Spleen (tissue), 13 donors: ENCODE measurements at places on chromosomes 7 and 10.

DNA sequence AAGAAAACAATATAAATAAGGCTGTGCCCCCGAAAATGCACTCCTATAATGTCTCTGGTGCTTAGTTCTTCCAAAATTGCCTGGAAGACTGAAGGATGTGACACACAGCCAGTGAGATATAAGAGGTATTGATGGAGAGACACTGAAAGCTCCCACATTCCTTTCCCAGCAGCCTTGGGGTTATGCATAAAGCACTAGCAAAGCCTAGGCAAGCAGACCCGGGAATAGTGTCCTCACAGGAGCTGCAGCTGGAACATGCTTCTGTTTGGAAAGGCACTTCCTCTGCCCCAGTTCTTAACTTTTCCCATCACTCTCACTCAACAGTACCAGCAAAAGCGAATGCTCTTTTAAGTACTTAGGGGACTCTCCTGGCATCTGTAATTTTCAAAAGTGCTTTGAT, 178.0 kb downstream of the AMPH start:
- DNase-seq, result no peak

DNA sequence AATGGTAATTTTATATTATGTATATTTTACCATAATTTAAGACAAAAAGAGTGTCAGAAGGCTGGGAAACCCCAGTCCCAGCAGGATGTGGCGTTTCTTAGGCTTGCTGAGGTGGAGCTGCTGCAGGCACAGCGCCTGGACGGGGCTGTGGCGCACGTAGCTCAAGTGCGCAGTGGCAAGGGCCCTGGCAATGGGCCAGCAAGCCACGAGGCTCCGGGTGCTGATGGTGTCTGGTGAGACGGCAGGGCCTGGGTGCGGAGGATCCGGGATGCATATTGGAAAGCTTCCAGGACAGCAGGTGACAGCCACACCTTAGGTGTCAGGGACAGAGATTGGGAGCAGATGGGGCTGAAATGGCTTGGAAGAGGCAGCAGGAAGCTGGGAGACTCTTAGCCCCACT, 37.2 kb downstream of the CLEC2L start:
- DNase-seq, result peak; percentile 61

DNA sequence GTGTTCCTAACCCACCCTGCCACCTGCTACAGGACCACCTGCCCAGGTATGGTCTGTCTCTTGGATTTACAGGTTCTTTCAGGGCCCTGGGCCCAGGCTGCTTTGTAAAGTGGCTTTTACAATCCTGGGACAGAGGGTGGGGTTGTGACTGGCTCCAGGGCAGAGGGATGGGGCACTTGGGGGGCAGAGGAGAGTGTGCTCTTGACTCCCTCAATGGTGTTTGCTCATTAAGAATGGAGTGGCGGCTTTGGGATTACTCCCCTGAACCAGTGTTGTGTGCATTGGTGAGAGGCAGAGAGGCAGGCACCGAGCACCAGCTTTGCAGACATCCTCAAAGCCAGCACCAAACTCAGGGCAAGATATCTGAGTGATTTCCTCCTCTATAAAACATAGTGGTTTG, 43.5 kb downstream of the VWA2 start:
- peak; percentile 30 for DNase-seq

- DNase-seq, result no peak
Measured at GRCh38 chr10:77422491-77423338, 214.9 kb downstream of the KCNMA1 start.

GRCh38 chr7:79425665-79426064, 27.8 kb downstream of the MAGI2 start:
- no peak for DNase-seq

- no peak for DNase-seq
Measured at GRCh38 chr7:27842094-27842692, 102.2 kb downstream of the TAX1BP1 start.

DNA sequence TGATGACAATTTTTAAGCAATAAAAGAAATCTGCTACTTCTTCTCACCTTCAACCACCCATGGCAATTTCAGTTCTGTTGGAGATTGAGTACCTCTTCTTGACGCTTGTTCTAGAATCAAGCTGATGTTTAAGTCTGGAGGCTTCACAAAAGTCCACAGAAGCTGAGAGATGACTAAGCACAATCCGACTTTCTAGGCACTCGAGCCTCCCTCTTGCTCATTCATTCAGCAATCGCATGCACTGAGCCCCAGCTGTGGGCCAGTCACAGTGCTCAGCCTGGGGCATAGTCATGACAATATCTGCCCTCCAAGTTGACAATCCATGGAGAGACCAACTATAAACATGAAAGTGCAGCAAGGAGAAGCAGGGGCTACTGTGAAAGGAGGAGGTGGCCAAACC, 103.2 kb downstream of the IPMK start:
- DNase-seq, result no peak

- no peak for DNase-seq
Measured at GRCh38 chr7:28865601-28866144, 92.5 kb downstream of the TRIL start.

DNA sequence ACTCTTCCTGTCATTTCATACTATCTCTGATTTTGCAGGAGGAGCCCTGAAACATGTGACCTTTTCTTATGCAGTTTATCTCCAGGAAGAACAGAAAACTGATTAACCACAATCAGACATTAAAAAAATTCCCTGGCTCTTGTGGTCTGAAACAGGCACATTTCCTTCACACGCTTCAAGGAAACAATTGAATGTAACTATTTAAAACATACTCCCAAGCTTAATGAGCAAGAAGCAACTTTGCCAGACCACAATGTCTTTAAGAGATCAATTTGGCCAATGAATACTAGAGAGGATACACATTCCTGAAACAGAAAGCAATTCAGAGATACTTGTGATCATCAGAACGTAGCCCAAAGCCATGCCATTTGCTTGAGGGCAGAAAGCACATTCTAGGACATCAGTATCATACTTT, 65.8 kb downstream of the PIP4K2A start:
- no peak for DNase-seq

- DNase-seq, result no peak
Measured at GRCh38 chr10:3636356-3637181, 148.4 kb downstream of the KLF6 start.

DNA sequence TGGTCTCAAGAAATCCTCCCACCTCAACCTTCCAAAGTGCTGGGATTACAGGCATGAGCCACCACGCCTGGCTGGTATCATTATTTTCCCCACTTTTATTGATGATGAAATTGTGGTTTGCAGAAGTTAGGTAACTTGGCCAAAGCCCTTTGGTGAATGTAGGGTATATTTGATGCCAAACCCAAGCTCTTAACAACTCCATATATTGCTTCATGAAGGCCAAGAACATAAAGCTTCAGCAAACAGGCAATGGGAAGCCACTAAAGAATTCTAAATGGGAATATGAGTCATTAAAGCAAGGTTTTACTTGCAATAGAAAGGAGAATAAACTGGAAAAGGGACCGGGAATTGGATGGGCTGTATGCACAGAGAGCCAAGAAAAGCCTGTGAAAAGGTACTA, 142.7 kb downstream of the KMT2E start:
- DNase-seq, result no peak

GRCh38 chr7:149748076-149748874, 25.1 kb downstream of the ZNF467 start:
- peak; percentile 58 for DNase-seq

GRCh38 chr7:25314094-25314730, 85.9 kb upstream of the NPVF start:
- no peak for DNase-seq

DNA sequence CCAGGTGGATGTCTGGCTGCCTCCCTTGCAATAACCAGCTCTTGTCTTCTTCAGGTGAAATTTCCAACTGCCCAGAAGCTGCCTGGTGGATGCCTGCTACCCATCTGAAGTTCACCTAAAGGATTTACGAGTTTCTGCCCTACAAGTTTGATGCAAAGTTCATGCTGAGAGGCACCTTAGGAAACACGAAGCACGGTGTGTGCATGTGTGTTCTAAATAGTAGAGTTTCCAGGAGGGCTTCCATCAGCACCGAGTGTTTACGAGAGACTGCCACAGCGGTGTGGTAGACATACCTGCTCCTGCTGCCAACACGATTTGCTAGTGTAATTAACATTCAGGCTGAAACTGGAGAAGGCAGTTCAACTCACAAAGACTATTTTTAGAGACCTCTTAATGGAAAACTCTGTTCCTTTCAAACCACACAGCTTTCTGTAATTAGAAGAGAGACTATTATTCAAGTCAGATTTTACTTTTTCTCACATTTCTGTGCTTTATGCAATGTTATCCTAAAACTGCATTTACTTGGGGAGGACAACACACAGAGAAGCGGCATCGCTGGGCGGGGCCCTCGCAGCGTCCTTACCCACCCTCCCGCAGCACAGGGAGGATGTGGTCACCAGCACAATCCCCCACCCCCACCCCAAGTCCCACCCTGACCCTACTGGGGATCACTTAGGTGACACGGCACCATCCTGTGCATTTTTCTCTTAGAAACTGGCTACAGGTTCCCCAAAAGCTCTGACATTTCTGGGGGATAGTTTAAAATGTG, 15.5 kb upstream of the CPXM2 start:
- DNase-seq, result no peak

- no peak for DNase-seq
Measured at GRCh38 chr10:11018855-11019631, 1.4 kb downstream of the CELF2 start.

GRCh38 chr10:69696073-69696731, 66.2 kb downstream of the FAM241B start:
- DNase-seq, result no peak

- no peak for DNase-seq
Measured at GRCh38 chr10:14311206-14311957, 19.3 kb downstream of the FRMD4A start.

- peak; percentile 35 for DNase-seq
Measured at GRCh38 chr10:117476716-117477115, 65.8 kb upstream of the EMX2 start.

DNA sequence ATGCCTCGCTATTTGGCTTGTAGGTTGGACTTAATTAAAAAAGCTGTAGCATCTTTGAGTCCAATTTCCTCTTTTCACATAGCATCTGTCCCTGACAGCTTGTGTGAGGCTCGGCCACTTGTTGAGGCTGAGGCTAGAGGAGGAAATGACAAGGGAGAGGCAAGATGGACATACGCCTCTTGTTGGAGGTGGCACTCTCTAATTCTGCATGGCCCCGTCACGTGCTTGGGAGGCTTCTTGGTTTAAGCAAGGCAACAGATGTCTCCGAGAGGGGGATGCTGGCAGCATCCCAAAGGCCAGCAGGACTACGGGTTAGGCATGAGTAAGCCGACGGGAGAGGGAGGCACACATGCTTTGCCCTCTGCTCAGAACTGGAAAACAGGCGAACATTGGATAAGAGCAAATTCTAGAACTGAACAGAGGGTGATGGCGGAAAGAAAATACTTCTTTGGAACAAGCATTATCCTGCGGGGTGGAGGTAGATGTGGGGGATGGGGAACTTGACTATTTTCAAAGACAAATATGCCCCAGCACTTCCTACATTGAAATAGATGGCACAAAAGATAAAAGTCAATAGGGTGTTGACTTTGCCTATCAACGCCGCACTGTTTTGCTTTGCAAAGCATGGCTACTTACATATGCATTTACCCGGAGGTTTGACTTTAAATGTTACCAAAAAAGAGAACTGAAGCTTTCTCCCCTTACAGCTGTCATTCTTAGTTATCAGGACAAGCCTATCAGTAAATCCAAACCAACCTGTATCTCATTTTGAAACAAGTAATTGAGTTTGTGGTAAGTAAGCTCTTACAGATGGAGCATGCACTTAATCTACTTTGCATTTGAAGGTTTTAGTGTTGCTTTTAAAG, 94.8 kb downstream of the CHN2 start:
- DNase-seq, result peak; percentile 76

DNA sequence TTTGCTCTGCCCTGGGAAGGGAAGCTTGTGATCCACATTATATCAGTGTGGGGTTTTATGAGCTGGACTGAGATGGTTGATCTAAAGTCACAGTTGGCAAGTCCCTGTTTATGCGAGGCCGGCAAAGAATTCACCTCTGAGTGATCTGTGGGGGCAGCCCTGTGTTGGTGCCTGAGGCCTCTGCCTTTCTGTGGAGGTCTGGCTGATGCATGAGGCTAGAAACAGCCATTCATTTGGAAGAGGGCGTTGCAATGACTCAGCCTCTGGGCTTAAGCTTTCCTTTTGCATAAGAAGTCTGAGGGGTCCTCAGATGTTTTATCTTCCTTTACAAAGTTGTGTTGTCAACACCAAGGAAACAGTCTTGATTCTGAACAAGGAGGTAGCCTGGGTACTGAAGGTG, 126.9 kb downstream of the MGMT start:
- DNase-seq, result no peak

- DNase-seq, result no peak
Measured at GRCh38 chr7:154804449-154804848, 198.5 kb downstream of the PAXIP1 start.

GRCh38 chr10:100184426-100184825, 1.4 kb downstream of the ERLIN1 start:
- DNase-seq, result no peak

DNA sequence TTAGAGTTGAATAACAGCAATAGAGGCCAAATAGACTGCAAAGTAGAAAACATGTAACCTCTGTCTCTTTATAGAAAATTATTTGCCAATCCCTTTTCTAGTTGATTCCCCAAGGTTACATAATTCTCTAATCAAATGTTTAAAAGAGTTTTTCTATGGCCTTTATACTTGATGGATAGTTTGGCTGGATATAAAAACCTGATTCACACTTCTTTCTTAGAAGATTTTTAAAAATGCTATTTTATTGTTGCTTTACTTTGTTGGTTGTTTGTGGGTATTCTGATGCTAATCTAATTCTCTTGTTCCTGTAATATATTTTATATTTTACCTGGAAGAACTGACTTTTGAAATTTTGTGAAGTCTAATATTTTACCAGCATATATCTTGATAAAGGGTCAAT, 331.1 kb upstream of the MTPN start:
- DNase-seq, result no peak

GRCh38 chr7:153530441-153530840, 521.8 kb upstream of the DPP6 start:
- DNase-seq, result no peak

DNA sequence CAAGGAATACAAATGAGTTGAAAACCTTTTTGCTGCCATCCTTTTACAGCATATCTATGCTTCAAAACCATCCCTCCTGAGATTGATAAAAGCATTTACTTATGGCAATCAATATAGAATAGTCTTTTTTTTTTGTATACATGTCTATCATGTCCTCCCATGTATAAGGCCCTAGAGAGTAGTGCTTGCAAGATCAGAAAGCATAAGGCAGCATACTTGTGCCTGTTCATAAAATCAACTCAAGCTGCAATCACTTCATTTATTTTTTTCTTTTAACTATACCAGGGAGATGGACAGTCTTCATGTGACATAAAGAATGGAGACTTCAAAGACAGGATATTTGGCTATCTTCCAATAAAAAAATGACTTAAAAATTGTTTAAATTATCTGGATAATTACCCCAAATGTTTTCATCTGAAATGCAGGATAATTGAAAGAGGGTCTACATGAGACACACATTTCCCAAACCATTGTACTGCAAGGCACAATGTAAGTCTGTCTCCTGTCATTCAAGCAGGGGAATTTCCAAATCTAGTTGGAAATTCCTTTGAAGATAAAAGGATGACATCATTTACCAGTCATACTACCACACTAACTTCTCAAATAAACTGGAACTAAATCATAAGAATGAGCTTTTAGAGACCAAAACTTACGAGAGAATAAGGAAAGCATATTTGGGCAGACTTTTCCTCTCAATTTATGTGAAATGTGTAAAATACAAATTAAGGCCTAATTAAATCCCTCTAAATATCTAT, 22.5 kb downstream of the LRRN3 start:
- DNase-seq, result no peak
